ENCODE measurements at places on chromosomes 6 and 20. TPM values are rescaled to one million over a fixed set of nuclear protein-coding genes. Genes with fewer than 3 reads are reported as not detected.

HSPA12B gene
- total RNA-seq = 16.7 TPM

TNNC2 gene
- total RNA-seq = not detected

GPX5 gene
- not detected for total RNA-seq

RIMS1 gene
- 7.5 TPM for total RNA-seq

OSBPL2 gene
- 28.9 TPM for total RNA-seq

AKAP12 gene
- total RNA-seq = 699 TPM

TNF gene
- 0.17 TPM for total RNA-seq

SIRPG gene
- not detected for total RNA-seq

RBM24 gene
- 3.4 TPM for total RNA-seq

RSPH3 gene
- total RNA-seq = 2.6 TPM

ADAM33 gene
- total RNA-seq = 0.17 TPM

PCK1 gene
- not detected for total RNA-seq

ARG1 gene
- total RNA-seq = not detected

SERAC1 gene
- total RNA-seq = 11.9 TPM

SAMD5 gene
- 1.1 TPM for total RNA-seq

CFAP206 gene
- total RNA-seq = 0.19 TPM

PTCHD4 gene
- 6.1 TPM for total RNA-seq

All from dermis blood vessel endothelial cell (primary cell).